Renal cortex interstitium (tissue), 15 donors: ENCODE measurements at places on chromosomes 3 and 15. TPM values are rescaled to one million over a fixed set of nuclear protein-coding genes. Genes with fewer than 3 reads are reported as not detected.

Gene THSD4
- polyA plus RNA-seq = 36.6 TPM

Gene KIF7
- polyA plus RNA-seq = 9.3 TPM

GRCh38 chr3:168312984-168313383 lies 217.3 kb upstream of the GOLIM4 start:
- no peak for DNase-seq

Gene KBTBD8
- 0.92 TPM for polyA plus RNA-seq

DNA sequence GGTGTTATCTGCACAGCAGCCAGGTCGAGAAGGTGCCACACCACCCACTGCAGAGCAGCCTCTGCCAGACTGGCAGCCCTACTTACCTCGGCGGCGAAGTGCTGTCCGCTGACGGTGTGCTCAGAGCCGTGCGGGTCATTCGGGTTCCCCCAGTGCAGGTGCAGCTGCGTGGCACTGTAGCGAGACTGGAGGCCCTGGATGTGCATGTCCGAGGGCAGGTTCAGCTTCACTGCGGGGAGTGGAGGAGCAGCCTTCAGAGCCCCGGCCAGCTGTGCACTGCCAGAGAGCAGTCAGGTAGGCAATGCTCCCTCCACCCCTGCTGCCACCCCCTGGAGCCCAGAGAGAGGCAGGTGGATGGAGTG lies 36.3 kb downstream of the CA12 start:
- DNase-seq = no peak

- DNase-seq = no peak
Observed at GRCh38 chr3:60456180-60456579, 795.1 kb downstream of the FHIT start.

- DNase-seq = no peak
Observed at GRCh38 chr3:12484983-12485327, 675 bp downstream of the TSEN2 start.

DNA sequence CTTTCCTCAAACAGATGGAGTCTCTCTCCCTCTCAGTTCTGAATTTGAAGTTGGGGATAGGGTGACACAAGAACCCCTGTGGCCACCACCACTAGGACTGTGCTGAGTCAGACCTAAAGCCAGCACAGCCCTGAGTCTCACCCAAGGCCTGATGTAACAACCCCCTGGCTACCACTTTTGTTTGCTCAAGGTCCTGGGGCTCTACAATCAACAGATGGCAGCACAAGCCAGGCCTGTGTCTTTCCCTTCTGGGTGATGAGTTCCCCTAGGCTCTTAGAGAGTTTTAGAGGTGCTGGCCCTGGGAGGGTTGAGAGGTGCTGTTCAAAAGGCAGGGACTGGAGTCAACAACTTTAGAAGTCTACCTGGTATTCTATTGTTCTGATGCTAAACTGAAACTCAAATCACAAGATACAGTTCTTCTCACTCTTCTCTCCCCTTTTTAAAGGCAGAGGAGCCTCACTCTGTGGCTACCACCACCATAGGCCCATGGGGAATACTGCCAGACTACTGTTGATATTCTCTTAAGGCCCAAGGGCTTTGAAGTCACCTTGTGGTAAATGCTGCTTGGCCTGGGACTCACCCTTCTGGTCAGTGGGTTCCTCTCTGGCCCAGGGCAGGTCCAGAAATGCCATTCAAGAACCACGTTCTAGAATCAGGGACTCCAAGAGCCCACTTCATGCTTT lies 6.5 kb downstream of the OR5K4 start:
- DNase-seq = no peak

Gene DLL4
- polyA plus RNA-seq = 7.8 TPM

DNA sequence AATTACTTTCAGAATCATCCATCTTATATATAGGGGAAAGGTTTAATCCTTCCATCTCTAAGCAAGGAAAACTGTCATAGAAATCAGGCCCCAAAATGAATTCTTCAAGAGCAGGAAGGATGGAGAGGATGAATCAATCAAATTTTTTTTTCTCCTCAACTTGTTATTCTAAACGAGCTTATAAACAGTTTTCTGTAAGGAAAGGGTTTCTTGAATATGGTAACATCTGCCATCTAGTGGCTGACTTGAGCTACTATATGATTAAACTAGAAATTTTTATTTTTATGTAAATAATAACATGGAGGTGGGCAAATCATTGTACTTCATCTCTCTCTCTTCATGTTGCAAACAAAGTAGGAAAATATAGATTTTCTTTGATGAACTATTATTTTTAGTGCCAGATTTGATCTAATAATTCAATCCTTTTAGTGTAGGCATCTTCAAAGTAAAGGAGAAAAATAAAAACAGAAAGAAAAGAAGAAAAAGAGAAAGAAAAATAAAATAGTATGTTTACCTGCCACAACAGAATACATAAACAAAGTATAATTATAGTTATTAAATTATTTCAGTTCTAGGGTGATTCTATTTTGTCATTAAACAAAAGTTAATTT lies 146.6 kb downstream of the SERPINI1 start:
- DNase-seq = peak; percentile 30

Gene ANKRD63
- polyA plus RNA-seq = 0.32 TPM

Gene RTP3
- polyA plus RNA-seq = not detected

Gene DNAH12
- polyA plus RNA-seq = 1.1 TPM

DNA sequence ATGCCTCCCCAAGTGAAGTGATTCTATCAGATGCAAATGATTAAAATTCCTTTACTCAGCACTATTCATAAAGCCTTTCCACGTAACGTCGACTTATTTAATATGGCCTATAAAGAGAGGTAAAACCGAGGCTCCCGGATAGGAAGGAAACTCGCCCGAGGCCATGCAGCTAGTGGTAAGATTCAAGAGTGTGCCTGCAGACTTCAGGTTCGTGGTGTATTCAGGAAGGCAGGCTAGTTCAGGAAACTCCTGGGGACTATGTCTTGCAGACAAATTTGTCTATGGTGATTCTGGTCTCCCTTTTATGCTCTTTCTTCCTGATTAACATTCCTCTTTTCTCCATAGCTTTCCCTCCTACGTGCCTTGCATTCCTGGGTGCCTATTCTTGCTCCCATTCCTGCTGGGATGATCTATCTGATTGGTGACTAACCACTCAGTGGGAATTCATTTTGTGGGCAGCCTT lies 150.7 kb downstream of the SST start:
- DNase-seq = no peak

GRCh38 chr15:73632670-73633058 lies 525 bp downstream of the NPTN start:
- no peak for DNase-seq

- no peak for DNase-seq
Observed at GRCh38 chr3:14802381-14802731, 16.4 kb upstream of the FGD5 start.

- no peak for DNase-seq
Observed at GRCh38 chr3:58840949-58841348, 174.4 kb upstream of the FAM3D start.

Gene AADAC
- 0.14 TPM for polyA plus RNA-seq

GRCh38 chr3:192445770-192446644 lies 281.3 kb downstream of the FGF12 start:
- no peak for DNase-seq

Gene SLC9A9
- polyA plus RNA-seq = 6.0 TPM

GRCh38 chr15:51688863-51689262 lies 7.6 kb downstream of the SCG3 start:
- no peak for DNase-seq

DNA sequence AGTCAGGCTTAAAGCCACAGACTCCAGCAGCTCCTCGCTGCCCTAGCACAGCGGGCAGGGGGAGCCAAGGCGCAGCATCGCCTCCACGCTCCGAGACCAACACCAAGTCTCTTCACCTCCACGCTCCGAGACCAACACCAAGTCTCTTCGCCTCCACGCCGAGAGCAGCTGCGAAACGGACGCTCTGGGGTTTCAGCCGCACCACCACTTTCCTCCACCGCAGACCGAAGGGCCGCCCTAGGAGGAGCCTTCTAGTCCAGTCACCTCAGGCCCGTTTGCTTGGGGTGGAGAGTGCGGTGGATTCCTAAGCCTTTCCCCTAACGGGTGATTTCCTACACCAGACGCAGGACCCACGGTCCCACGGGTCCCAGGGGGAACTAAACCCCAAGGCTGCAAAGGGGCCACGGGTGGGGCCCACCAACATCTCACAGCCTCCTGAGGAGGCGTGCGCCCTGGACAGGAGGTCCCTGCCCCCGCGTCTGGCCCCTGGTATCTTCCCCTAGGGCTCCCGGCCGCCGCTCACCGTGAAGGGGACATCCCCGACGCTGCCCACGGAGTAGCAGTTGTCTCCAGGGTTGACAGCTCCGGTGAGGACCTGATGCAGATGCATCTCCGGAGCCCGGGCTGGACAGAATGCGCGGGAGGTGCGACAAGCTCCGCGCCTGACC lies 501 bp downstream of the DMXL2 start:
- DNase-seq = peak; percentile 17

- no peak for DNase-seq
Observed at GRCh38 chr3:132342610-132343009, 25.4 kb downstream of the ACP3 start.

Gene IQCH
- polyA plus RNA-seq = 8.5 TPM

Gene TPRG1
- polyA plus RNA-seq = 0.78 TPM

GRCh38 chr3:194270627-194271459 lies 80.3 kb downstream of the CPN2 start:
- no peak for DNase-seq

GRCh38 chr3:72487078-72487765 lies 361.0 kb downstream of the SHQ1 start:
- DNase-seq = no peak

GRCh38 chr3:194596906-194597305 lies 36.3 kb downstream of the TMEM44 start:
- DNase-seq = no peak

DNA sequence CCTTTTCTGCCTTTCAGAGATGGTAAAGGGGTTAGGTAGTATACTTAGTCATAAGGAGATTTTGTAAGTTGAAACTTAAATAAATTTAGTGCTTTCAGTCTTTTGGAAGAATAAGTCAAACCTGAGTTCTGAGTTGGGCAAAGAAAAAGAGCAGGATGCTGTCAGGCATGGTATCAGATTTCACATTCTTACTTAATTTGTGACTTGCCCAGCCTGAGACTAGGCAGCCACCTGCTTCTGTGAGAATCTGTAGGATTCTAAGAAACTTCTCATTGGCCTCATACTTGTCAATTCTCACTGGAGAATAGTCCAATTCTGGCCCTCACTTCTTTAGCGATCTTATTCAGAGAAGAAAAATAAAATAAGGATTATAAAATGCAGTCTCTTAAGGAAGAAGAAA lies 577.5 kb downstream of the DIPK2A start:
- peak; percentile 24 for DNase-seq

DNA sequence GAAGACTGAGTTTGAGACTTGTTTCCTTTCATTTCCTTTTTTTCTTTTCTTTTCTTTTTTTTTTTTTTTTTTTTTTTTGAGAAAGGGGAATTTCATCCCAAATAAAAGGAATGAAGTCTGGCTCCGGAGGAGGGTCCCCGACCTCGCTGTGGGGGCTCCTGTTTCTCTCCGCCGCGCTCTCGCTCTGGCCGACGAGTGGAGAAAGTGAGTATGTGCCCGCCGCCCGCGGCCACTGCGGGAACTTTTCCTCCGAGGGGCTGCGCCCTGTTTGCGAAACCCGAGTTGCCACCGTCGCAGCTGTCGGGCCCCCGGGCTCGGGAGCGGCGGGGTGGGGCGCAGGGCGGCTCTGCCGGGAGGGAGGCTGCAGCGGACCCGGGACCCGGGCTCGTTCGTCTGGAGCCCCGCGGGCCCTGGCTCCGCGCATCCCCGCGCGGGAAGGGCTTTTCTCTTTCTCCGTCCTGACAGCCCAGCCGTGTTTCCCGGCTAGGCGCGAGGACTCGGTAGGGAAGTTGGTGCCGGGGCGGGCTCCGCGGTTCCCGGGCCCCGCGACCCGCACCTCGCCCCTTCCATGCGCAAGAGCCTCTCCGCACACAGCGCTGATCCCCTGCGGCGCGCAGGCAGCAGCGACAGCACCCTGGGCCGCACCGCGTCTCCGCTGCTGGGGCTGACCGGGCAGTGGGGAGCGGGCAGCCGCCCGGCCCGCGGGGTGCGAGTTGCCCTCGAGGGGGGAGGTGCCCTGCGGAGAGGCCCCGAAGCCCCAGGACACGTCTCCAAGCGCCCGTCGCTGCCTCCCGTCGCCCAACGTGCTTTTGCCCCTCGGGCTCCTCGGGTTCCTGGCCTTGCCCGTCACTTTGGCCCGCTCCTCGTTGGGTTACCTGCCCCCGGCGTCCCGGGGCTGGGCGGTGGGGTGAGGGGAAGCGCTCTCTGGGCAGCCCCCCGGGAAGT lies 1.4 kb downstream of the IGF1R start:
- no peak for DNase-seq

Gene DAZL
- not detected for polyA plus RNA-seq

GRCh38 chr3:119613201-119613600 lies 15.5 kb downstream of the PLA1A start:
- DNase-seq = no peak

Gene THPO
- polyA plus RNA-seq = 2.4 TPM

- no peak for DNase-seq
Observed at GRCh38 chr3:9036404-9037131, 73.3 kb upstream of the RAD18 start.

Gene HEXA
- 135 TPM for polyA plus RNA-seq

GRCh38 chr3:71152039-71152891 lies 431.3 kb downstream of the FOXP1 start:
- no peak for DNase-seq

GRCh38 chr3:124763644-124764358 lies 33.5 kb downstream of the UMPS start:
- no peak for DNase-seq

DNA sequence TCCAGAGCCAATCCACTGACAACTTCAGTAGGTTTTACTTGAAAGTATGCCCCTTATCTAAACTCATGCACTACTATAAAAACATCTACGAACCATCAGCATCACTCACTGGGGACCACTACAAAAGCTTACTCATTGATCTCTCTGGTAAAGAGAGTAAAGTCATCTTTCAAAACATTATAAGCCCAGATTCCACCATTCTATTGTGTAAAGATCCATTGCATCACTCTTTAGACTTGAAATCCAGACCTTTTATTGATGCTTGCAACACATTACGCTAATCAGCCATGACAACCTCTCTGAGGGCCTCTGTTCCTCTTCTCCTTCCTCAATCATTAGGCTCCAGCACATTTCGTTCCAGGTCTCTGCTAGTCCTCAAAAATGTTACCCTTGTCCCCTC lies 248.9 kb upstream of the WNT5A start:
- no peak for DNase-seq

DNA sequence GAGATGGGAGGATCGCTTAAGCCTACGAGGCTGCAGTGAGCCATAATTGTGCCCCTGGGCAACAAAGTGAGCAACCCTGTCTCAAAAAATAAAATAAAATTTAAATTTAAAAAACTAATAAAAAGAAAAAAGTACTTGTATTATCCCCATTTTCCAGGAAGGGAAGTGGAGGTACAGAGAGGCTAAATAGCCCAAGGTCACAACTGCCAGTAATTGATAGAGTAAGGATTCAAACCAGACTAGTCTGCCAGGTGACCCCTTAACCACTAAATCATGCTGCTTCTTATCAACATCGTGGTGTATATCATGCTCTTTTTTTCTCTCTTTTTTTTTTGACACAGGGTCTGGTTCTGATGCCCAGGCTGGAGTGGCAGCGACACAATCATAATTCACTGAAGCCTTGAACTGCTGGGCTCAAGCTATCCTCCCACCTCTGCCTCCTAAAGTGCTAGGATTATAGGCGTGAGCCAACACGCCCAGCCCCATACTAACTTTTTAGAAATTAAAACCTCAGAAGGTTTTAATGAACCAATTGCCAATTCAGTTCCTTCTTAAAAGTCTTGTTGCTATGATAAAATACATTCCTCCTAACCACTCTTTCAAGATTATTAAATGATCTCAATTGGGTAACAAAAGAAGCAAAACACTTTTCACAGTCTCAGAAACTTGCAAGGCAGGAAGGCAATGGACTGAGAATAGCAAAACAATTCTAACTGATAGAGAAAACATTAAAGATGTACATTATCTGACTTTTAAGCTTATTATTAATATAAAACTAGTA lies 30.5 kb downstream of the HERC1 start:
- no peak for DNase-seq

GRCh38 chr3:182717216-182717615 lies 76.1 kb upstream of the ATP11B start:
- DNase-seq = no peak

Gene SLC28A2
- polyA plus RNA-seq = 0.48 TPM
